ENCODE measurements at places on chromosomes 6 and 20.

- no peak for DNase-seq
These were observed 6.7 kb downstream of the PTGIS start for GRCh38 chr20:49561256-49561655.

GRCh38 chr6:157091856-157092460 is 231.4 kb downstream of the TMEM242 start:
- no peak for DNase-seq

DNA sequence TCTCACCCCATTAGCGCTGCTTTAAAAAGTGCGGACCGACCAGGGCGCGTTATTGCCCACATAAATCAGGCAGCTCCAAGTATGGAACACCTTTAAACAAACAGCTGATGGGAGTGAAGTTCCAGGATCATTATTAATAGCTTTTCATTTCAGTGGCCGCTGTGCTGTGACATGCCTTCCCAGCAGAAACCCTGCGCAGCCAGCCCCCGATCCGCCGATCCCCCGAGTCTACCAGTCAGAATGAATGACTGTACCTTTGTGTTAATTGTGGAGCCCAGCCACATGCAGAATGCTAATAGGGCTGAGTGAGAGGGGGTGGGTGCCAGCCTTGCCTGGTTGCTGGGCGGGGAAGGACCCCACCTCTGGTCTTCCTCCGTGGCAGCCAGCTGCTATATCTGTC is 21.9 kb downstream of the CDH22 start:
- DNase-seq: no peak

DNA sequence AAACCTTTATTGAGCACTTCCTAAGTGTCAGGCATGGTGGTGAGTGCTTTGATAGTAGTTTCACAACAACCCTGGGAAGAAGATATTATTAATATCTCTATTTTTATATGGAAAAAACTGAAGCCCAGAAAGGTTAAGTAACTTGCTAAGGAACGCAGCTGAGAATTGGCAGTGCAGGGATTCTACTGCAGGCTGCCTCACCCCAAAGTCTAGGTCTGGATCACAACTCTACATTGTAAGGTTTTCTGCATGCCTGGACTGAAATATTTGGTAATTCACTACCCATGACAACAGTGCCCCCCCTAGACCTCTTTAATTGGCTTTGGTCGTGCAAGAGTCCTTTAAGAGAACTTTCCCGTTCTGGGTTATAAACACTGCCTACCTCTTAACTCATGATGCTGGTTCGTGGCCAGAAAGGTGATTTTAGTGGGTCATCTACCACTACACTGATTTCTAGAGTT is 67.1 kb upstream of the KCNQ5 start:
- no peak for DNase-seq

- no peak for DNase-seq
These were observed 66.6 kb downstream of the DTD1 start for GRCh38 chr20:18654448-18654773.

GRCh38 chr6:123518441-123519188 is 118.1 kb downstream of the TRDN start:
- DNase-seq: no peak

DNA sequence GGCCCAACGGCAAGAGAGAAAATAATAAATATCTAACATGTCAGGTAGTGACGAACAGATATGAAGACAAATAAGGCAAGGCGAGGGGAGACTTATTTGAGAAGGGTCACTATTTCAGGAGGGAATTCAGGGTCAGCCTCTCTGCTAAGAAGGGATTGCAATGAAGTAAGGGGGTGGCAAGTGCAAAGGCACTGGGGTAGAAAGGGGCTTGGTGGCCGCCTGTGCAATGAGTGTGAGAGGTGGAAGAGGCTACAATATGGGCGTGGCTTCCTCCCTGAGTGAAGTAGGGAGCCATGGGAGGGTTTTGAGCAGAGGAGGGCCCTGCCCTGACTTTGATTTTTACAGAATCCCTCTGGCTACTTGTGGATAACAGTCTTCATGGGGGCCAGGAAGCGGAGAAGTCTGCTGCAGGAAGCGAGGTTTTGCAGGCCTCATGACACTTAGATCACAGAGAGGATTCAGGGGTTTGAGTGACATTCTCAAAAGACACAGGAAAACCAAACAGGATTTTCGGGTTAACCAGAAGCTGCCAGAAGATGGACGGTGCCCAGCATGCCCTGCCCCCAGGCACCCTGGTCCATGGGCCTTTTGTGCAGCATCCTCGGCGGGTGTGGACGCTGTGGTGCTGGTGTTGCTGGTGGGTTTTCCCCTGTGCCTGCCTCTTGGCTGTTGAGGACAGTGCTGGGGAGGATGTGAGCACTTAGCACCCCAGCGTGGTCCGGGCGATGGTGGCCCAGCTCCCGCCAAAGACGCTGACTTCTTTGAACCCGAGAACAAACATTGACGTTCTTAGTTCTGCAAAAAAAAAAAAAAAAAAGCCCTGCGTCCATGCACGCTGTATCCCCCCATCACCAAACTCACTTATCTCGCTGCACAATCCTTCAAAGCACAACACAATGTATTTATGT is 124.2 kb upstream of the PTPN1 start:
- DNase-seq: peak; percentile 37

DNA sequence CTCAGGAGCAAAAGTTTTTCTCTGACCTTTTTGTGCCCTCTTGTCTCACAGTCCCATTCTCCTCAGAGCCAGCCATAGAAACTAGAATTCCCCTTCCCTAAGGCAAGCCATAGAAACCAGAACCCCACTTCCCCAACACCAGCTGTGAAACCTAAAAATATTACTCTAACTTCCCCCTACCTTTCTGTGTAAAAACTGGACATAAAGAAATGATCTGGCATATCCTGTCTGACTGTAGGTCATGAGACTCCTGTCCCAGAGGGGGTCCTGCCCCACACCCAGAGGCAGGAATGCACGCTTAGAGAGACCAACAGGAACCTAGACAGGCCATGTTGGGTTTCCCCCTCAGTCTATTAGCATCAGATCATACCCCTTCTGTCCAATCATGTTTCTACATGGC is 140.6 kb upstream of the SLC22A16 start:
- no peak for DNase-seq

DNA sequence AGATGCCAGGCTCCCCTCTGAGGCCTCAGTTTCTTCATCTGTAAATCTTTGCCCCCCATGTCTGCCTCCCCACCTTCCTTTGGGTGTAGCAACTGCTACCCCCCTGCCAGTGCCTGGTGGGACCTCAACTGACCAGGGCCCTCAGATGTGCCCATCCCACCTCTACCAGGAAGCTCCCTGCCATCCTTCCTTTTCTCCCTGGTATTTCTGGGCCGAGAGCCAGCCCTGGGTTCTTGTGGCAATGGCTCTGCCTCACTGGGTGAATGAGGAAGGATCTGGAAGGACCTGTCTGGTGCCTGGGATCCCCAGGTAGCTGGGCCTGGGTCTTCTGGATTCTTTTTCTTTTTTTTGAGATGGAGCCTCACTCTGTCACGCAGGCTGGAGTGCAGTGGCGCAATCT is 141.1 kb upstream of the RNF24 start:
- DNase-seq: no peak

GRCh38 chr6:148738946-148739821 is 7.6 kb upstream of the UST start:
- no peak for DNase-seq

DNA sequence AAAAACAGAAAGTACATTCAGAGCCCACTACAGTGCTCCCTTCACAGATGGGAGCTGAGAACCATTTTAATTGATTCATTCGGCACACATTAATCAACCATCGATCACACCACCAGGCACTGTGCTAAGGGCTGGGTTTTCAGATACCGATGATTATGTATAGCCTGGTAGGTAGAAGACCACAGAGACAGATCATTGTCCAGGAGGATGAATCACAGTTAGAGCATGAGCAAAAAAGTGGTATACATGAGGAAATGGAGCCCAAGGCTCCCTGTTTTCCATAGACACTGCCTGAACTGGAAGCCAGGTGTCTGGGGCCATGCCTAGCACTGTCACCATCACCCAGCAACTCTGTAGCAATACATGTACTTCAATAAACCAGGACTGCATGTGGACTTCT is 9.0 kb upstream of the PRDM1 start:
- DNase-seq: no peak

DNA sequence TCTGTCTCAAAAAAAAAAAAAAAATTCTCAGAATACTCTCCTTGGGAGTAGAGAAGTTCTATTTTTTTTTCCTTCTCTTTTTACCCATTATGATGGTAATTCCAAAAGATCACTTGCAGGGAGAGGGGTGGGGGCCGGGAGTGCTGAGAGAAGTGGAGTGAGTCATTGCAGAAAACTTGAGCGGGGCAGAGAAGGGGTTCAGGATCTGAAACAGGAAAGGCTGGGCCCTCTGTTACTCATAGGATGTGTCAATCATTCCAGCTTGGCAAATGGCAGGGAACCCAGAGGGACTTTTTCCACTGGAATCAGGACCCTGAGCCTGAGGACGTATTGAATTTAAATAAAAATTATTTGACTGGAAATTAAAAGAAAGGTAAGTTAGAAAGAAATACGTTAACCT is 111.4 kb upstream of the ARMC2 start:
- no peak for DNase-seq

DNA sequence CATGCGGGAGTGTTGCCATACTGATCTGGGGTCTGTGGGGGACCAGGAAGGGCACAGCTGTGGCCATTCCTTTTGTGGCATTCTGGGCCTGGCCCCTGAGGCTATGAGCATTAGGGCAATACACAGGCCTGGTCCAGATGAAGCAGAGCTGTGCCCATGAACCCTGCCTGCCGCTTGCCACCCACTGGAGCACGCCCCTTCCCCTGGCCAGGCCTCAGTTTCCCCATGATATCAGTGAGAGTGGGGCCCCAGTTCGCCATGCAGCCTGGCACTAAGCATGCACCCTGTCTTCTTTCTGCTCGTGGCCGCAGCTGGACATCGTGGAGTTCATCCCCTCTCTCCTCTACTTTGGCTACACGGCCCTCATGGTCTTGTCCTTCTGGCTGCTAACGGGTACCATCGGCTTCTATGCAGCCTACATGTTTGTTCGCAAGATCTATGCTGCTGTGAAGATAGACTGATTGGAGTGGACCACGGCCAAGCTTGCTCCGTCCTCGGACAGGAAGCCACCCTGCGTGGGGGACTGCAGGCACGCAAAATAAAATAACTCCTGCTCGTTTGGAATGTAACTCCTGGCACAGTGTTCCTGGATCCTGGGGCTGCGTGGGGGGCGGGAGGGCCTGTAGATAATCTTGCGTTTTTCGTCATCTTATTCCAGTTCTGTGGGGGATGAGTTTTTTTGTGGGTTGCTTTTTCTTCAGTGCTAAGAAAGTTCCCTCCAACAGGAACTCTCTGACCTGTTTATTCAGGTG is 42.4 kb downstream of the PLAGL2 start:
- no peak for DNase-seq

Measured in CD8-positive, alpha-beta T cell (primary cell).